Cortex of kidney (tissue), 1 donor: ENCODE measurements at places on chromosomes 11 and 22.

DNA sequence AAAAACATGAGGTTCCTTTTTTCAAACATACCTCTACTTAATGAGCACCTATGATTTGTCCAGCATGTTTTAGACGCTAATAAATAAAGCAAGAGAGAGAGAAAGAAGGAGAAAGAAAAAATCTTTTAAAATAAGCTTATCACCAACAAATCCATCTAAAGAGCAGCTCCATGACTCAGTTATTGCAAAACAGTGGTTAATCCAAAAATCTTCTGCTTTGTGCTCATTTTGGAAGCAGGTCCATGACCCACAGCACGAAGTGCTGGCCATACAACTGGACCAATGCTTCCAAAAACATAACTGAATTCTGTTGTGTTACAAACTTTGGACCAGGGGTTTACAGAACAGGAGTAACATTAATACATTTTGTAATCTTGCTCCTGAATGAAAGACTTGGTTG lies 696.6 kb downstream of the KCNA4 start:
- DNase-seq = no peak

- no peak for DNase-seq
Observed at GRCh38 chr22:37331034-37331428, 48.7 kb downstream of the CYTH4 start.

GRCh38 chr11:24496736-24497725 lies at the start of gene LUZP2:
LUZP2 (plus strand) TSS chr11:24497053.
- DNase-seq = no peak

DNA sequence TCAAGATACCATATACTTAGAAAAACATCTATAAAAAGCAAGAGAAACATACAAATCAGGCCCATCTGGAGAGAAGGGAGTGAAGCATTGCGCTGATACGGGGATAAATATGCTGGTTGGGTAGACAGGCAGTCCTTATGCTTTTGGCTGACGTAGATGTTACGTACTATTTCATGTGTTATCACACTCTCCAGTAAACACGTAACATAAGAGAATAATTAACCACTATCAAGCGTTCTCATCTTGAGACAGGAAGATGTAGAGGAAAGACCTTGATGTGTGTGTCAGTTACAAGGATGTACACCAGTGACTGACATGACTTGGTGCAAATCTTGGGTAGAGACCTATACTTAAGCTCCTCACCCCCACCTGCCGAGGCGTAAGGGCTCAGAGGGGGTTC lies 86.7 kb upstream of the PRODH start:
- DNase-seq = no peak

DNA sequence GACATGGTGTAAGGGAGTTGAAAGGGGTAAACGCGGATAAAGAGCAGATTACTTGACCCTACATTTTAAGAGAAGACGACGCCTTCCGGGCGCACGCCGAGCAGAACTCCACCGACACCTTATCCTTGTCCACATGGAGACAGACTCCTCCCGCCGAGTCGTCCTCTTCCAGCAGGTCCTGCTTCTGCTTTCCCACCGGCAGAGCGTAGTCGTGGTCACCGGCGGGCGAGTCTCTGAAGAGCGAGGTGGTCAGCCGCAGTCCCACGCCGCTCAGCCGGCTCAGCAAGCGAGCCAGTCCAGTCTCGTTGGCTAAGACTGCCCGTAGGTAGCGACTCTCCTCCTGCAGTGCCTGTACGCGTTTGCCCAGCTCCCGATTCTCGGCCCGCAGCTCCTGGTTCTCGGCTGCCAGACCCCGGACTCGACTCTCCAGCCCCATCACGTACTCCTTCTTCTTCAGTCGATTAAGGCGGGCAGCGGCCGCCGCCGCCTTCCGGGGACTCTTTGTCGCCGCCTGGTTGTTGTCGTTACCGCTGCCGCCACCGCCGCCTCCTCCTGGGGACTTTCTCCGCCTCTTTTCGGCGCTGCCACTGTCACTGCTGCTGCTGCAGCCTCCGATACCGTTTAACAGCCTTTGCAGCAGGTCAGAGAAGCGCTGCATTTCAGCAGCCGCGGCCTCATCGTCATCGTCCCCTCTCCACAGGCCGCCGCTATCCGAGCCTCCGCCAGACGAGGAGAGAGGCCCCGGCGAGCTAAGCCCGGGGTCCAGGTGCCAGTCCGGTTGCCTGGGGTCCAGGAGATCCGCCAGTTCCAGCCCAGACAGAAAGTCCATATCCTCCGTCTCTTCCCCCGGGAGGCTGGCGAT lies 945 bp downstream of the CREBZF start:
- DNase-seq = no peak

GRCh38 chr22:40289991-40290459 lies 56.3 kb upstream of the ADSL start:
- no peak for DNase-seq

DNA sequence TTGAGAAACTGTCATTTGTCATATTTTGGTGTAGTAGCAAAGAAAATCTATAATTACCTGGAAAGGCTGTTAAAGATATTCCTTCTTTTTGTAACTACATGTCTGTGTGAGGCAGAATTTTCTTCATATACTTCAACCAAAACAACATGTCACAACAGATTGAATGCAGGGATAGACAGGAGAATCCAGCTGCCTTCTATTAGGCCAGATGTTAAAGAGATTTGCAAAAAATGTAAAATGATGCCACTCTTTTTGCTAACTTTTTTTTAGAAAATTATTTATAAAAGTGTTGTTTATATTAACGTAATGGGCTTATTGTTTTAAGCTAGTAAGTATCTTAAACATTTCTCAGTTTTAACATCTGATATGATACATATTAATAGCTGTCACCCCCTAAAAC lies 12.7 kb downstream of the DGKZ start:
- DNase-seq = no peak

DNA sequence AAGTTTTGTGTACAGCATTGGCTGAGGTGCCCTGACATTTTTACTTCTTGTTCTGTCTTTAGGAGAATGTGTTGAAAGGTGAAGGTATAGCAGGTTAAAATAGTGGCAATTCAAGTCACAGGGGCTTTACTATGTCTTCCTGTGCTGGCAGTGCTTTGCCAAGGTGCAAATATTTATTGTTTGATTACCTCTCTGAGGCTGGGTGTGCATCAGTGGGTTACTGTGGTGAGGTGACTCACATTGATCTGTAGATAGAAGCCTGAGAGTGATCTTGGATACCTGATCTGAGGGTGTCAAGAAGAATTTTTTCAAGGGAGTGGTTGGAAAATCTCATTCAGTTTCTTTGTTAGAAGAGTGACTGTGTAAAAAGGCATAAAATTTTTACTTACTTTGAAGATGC lies 90.0 kb downstream of the ARHGAP42 start:
- no peak for DNase-seq

- no peak for DNase-seq
Observed at GRCh38 chr22:41578818-41579217, 10.8 kb downstream of the PMM1 start.

GRCh38 chr11:111047374-111047773 lies 198.2 kb upstream of the POU2AF2 start:
- DNase-seq = no peak

- DNase-seq = no peak
Observed at GRCh38 chr11:111097191-111097590, 148.3 kb upstream of the POU2AF2 start.

DNA sequence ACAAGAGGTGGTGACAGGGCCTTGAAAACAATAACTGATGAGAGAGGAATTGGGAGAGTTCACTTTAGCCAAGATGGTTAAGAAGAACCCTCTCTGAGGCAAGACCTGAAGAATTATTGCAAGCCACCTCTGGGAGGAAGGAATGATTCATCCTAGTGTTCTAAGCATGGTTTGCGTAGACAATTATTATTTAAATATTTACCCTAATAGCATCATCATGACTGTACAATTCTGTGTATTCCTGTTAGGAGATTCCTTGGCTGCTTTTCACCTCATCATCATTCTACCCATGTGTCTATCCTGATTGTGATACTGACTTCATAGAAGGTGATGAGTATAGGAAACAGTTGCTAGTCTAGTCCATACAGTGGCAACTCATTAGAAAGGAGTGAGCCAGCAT lies 264.4 kb downstream of the DDX10 start:
- DNase-seq = no peak

GRCh38 chr11:116615211-116615865 lies 157.4 kb downstream of the BUD13 start:
- DNase-seq = no peak

DNA sequence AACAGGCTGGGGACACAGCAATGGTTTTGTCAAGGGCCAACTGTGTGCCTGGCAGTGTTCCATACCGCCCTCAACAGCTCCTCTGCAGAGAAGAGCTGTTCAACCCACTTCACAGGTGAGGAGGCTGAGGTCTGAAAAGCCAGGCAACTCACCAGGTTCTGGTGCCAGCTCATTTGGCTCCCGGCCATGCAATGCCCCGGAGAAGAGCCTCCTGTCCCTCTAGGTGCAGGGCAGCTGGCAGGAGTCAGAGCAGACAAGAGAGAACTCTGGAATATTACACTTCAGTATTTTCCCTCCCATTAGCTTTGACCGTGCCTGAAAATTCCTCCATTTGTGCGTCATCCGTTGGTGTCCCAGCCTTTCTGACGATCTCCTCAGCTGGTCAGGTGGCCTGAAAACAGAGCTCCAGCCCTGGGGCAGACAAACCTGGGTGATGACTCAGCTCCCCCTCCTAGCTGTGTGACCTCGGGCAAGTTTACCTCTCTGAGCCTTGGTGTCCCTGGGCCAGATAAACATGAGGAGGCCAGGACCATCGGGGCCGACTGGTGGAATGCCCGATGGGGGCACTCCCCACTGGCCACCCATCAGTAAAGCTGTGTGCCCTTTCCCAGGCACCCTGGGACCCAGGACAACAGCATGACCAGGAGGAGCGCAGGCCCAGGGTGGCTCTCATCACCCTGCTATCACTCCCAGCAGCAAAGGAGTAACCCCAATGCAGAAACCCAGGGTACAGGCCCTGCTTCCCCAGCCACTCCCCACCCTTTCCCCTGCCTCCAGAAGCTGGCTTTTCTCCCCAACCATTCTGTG lies 9.6 kb upstream of the C1QTNF6 start:
- DNase-seq = no peak
